Activated T-helper 1 cell treated with anti-CD3 and anti-CD28 coated beads, Interleukin-2, amount 50 U/mL, for 16 hours (primary cell): ENCODE measurements at places on chromosomes 16 and 17.

- no peak for DNase-seq
These were observed 18.0 kb downstream of the PLCD3 start for GRCh38 chr17:45114117-45114932.

GRCh38 chr17:19348081-19348650, 14.4 kb downstream of the B9D1 start:
- DNase-seq, result no peak

DNA sequence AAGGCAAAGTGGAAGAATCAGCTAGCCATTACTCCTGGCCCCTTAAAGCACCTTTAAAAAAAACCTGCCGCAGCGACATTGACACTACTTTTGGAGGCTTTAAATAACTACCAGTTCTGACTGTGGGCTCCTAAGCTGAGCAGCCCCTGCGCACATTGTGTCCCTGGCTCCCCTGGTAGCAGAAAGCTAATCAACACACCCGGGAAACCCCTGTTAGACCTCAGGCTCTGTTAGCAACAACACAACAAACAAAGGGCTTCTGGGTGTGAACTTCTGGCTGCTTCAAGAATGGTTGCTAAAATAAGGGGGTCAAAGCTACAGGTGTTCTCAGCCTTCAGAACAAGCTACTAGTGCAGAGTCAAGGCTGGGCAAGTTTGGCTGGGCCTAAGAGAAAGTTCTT, 83.6 kb downstream of the TMEM100 start:
- DNase-seq, result no peak

DNA sequence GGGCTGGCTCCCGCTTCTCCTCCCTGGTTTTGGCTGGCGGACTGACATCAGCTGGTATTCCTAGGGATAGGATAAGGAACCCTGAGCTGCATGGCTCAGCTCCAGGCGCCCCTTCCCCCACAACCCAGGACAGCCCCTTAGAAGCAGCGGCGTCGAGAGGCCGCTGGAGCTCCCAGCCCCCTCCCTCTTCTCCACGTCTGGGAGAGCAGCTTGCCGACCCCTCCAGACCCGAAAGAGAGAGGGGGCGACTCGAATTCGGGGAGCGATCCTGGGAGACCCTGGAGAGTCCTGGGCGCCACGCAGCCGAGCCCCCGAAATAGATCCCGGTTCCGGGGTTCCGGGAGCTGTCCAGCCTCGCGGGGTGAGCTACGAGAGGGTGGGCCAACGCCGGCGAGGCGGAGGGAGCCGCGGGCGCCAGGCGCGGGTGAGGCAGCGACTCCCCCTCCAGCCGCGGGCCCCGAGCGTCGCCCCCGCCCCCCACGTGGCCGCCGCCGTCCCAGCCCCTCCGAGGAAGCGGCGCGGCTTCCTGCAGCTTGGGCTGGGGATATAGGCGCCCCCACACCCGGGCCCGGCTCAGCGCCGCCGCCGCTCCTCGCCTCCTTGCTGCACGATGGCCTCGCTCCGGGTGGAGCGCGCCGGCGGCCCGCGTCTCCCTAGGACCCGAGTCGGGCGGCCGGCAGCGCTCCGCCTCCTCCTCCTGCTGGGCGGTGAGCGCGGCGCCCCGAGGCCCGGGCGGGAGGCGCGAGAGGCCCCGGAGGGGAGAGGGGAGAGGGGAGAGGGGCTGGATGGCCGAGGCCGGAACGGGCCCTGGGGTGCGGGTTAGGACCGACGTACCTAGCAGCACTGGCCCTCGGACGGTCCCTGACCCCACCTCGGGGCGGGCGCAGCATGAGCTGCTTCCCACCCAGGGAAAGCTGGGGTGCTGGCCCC, at the start of gene RAMP2:
Gene RAMP2, plus strand, starts transcription at position 576 of the 930 bp plus-strand sequence. Its CDS starts 35 bp downstream, at position 611.
- DNase-seq, result no peak

GRCh38 chr17:39150104-39150634, 1.3 kb downstream of the PLXDC1 start:
- DNase-seq, result no peak

GRCh38 chr17:75516619-75517296, 430 bp downstream of the TSEN54 start:
- DNase-seq, result no peak

- no peak for DNase-seq
These were observed 83.8 kb downstream of the RAP1GAP2 start for GRCh38 chr17:2880050-2880449.

GRCh38 chr16:71893888-71894228, 1.5 kb upstream of the IST1 start:
- DNase-seq, result no peak

GRCh38 chr17:72804949-72805707, 287.4 kb downstream of the SLC39A11 start:
- no peak for DNase-seq

DNA sequence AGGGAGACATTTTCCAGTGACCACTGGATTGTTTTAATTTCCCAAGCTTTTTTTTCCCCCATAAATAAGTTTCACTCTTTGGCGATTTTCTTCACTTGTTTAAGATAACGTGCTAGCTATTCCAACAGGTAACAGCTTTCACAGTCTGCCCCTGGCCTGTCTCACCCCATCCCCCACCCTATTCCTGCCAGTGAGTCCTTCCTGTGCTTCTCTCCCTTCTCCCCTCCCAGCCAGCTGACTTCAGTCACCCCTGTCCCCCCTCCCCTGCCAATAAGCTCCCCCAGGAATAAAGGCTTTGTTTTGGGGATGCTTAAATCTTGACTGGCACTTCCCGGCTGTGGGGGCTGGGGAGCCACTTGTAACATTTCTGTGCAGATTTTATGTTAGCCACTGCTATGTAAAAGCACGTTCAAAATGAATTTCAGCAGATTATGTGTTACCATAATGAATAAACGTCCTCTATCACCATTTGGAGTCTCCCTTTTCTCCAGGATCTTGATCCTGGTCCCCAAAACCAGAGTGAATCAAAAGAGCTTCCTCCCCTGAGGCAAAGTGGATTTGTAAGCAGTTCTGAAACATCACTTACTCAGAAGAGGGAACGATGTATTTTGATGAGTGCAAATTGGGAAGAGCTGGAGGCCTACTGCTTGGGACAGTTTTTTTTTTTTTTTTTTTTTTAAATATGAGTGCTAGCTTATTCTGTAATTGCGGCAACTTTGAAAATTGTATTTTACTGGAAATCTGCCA, 58.2 kb downstream of the IGF2BP1 start:
- no peak for DNase-seq

DNA sequence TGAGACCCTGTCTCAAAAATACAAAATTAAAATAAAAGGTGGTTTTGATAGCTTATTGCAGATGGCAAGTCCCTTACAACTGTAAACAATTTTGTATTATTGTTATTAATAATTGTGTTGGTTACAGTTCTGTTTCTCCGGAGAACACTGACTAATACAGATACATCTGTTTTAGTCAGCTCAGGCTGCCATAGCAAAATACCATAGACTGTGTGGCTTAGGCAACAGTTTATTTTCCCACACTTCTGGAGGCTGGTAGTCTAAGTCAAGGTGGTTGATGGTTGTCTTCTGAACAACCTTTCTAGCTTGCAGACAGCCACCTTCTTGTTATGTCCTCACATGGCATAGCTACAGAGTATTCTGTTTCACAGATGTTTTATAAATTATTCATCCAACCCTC, 14.2 kb upstream of the IL21R start:
- DNase-seq, result no peak

- DNase-seq, result no peak
These were observed 7.1 kb upstream of the FTSJ3 start for GRCh38 chr17:63834431-63835166.

- peak; percentile 31 for DNase-seq
These were observed 44.7 kb downstream of the CHD9 start for GRCh38 chr16:53099318-53100130.

- no peak for DNase-seq
These were observed 1.6 kb downstream of the MPO start for GRCh38 chr17:58279016-58279711.

DNA sequence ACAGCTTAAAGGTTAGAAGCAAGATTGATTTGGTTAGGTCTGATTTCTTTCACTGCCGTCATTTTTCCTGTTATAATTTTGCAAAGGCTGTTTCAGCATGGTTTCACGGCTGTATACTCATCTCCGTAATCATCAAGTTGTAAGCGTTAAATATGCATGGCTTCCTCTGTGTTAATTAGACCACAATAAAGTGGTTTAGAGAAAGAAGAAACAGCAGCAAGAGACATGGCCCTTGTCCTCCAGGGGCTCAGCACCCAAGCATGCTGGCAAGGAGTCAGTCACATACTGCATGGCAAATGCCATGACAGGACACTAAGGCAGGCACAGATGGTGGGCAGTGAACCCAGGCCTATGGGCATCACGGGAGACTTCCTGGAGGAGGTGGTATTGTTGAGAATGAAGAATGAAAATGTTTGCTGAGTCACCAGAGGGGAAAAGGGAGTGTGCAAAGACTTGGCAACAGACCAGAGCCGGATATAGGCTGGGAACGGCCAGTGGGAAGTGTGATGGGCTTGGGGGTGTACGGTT, 61.4 kb upstream of the PLCG2 start:
- no peak for DNase-seq

DNA sequence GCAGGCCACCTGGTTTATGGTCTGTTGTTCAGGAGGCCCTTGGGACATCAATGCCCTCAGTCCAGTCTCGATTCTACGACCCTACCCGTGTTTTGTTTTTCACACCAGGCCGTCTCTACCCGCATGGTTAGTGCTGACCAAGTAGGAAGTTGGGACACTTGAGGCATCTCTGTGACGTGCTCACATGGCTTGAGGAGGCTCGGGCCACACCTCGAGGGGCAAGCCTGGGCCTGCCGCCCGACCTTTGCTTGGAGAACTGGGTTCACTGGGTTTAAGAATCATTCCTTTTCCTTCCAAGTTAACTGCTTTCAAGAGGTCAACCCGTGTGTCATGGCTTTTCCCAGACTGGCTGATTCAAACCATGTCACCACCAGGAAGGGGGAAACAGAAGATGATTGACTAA, 86.8 kb downstream of the CMIP start:
- DNase-seq, result no peak

DNA sequence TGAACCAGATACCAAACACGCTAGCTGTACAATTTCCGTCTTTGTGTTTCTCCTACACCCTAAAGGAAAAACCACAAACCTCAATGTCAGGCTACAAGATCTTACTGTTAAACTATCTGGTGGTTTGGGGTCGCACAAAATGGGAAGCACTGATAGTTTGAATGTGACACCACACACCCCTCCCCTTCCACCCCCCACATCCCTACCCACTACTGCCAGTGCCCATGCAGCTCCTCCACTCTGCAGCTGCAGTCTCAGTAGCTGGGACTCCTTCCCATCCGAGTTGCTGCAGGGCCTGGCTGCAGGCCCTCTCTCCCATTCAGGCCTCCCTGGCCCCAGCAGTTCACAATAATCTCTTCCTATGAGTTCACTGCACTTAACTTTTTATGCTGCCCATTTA, 18.4 kb downstream of the TRAP1 start:
- DNase-seq, result no peak

GRCh38 chr17:81097943-81098308, 63.0 kb downstream of the BAIAP2 start:
- DNase-seq, result no peak

GRCh38 chr16:86783636-86784626, 205.6 kb downstream of the FOXL1 start:
- DNase-seq, result no peak

DNA sequence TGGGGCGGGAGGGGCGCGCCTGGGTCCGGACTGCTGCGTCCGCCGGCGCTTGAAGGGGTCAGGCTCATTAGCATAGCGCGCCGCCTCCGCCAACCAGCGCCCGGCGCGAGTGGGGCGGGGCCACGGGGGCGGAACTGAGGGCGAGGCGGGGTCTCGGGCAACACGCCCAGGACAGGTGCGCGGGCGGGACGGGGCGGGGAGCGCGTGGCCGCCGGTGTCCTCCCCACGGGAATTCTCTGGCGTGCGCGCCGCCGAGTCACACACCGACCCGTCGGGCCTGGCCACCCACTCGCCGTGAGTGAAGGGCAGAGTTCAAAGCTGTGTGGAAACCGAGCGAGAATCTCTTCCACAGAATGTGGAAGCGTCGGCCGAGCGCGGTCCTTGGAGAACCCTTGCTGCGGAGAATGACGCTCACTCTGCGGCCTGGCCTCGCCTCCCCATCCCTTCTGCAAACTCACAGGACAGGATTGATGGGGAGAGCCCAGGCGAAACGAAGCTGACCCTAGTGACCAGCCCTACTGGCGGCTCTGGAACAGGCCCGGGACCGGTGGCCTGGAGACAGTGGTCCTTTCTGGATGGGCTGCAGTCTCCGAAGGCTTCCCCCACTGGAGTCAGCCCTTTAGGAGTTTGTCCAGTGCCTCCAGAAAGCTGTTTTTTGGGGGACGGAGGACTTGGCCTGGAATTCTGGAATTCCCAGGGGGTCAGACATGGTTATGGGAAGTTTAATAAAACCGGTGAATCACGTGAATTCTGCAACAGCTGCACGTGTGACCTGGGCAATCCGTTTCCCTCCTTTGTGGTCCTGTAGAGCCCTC, at the start of gene SNAI3:
Gene SNAI3, minus strand, starts transcription at position 69 of the 815 bp plus-strand sequence. CDS start 101 bp downstream, outside the sequence.
- peak; percentile 82 for DNase-seq

GRCh38 chr17:3827124-3827773, 18.8 kb downstream of the NCBP3 start:
- peak; percentile 27 for DNase-seq

DNA sequence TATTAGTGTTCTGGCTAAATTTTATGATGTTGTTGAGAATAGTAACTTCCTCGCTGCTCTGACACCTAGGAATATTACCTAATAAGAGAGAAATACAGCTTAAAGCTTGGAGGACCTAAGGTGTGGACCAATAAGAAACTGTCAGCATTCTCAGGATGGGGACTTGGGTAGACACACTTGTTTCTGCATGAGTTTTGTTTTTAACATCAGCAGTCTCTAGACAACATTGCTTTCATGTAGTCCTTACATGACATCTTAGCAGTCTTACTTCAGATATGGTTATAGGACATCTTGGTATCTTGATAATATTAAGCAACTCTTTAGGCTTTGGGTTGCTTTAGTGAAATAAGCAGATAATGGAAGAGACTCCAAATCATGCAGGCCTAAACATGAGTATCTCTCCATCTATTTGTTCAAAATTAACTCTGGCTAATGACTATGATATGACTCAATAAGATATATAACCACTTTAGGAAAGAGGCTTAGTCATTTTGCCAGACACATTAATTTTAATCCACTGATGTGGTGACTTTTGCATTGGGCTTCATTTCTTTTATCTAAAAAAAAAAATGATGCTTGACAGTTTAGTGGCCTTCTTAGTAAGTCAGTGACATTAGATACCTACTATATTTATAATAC, 84.5 kb downstream of the WNT3 start:
- no peak for DNase-seq

GRCh38 chr17:66920435-66920834, 44.1 kb upstream of the CACNG4 start:
- DNase-seq, result no peak

GRCh38 chr16:31149894-31150890, at the start of gene PRSS36:
TSS of gene PRSS36 (minus strand) at chr16:31150066. CDS start at chr16:31150035, 31 bp downstream.
- DNase-seq, result no peak
